ENCODE measurements at places on chromosomes 3 and 15.

- DNase-seq = no peak
These were observed 200.6 kb downstream of the BCHE start for GRCh38 chr3:165636684-165637015.

DNA sequence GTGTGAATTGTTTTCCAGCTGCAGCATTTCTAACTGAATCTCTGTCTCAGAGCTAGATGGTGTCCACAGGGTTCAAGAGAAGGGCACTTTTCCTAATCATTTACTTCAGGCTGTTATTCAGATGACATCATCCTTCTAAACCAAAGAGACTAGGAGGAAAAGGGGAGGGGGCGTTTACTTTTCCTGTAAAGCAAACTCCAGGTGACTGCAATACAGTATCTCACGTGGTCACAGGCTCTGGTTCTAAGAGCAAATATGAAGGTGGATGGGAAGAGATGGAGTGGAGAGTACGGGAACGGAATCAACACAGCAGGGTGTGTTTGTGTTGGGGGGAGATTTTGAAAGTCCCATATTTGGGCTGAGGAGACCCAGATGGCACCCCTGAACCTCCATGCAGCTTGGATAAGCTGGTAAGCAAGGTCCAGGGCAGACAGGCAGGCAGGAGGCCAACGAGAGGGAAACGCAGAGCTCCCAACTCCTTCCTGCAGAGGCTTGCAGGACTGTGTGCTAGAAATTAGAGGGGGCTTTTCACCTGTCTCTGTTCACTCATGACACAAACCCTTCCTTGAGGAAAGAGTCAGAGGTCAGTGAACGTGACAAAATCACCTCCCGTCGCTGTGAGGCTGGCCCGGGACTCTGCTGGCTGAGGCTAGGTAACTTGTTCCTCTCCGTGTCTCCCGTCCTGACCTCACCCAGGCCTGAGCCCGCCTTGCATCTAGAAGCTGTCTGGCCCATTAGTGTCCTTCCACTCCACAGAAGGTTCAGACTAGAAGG is 151.2 kb downstream of the OPA1 start:
- no peak for DNase-seq

DNA sequence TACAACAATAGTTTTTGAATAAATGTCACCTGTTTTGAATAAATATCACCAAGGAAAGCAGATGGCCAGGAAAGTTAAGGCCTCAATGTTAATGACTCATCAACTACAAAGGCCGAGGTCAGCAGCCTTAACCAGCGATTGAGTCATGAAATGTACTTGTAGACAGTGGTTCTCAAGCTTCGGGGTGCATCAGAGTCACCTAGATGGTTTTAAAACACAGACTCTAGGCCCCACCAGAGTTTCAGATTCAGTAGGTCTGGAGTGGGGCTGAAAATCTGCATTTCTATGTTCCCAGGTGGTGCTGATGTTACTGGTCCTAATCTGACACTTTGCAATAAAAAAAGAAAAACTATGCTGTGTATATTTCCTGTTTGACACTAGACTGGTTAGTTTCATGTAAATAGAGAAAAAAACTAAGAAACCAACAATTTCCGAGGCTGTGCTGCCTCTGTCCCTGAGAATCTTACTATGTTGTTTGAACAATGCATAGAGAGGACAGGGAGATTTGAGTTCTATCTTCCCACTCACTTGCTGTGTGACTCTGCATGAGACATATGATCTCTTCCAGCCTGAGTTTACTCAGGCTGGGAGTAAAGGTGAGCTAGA is 9.8 kb downstream of the RAB27A start:
- peak; percentile 46 for DNase-seq

- DNase-seq = no peak
These were observed 28.6 kb downstream of the COLQ start for GRCh38 chr3:15492847-15493360.

- DNase-seq = no peak
These were observed 16.5 kb downstream of the SPICE1 start for GRCh38 chr3:113498221-113499005.

- peak; percentile 73 for DNase-seq
These were observed 10.5 kb downstream of the ISG20 start for GRCh38 chr15:88649286-88649733.

DNA sequence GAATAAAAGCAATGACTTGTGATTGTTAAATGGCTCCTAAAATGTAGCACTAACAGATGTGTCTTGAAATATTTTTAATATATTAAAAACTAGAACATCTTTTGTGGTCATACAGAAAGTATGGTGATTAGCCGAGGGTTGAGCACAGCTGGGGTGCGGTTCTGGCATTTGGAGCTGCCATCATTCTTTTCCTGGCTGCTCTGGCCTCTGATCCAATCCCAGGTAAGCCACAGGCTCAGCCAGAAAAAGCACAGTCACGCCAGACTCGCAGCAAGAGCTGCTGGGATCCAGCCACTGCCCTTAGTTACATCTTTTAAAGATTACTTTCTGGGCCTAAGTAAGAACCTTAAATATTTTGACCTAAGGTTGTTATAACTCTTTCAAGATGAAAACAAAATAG is 196.8 kb downstream of the PLCL2 start:
- no peak for DNase-seq

GRCh38 chr3:66397745-66398144 is 103.1 kb downstream of the LRIG1 start:
- DNase-seq = no peak

- DNase-seq = no peak
These were observed 19.5 kb upstream of the ATP2B2 start for GRCh38 chr3:10524799-10525301.

GRCh38 chr3:127728417-127729015 is 55.8 kb downstream of the ABTB1 start:
- DNase-seq = no peak

GRCh38 chr3:129555616-129556357 is 12.8 kb downstream of the H1-8 start:
- DNase-seq = no peak

DNA sequence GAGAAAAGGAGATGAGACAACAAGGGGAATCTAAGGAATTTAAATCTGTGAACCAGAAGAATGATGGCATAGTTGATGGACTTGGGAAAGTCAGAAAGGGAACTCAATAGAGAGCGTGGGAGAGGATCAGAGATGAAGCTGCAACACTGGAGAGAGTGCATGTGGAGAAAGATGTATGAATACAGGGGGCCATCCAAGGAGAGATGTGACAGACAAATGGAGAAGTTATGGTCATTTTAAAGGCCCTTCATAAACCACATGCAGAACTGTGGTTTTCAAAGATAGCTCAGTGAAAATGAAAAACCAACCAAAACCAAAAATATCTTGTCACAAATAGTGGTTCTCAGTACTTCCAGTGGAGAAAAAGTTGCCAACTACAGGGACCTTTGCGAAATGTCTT is 265.2 kb downstream of the SUCLG2 start:
- DNase-seq = no peak

DNA sequence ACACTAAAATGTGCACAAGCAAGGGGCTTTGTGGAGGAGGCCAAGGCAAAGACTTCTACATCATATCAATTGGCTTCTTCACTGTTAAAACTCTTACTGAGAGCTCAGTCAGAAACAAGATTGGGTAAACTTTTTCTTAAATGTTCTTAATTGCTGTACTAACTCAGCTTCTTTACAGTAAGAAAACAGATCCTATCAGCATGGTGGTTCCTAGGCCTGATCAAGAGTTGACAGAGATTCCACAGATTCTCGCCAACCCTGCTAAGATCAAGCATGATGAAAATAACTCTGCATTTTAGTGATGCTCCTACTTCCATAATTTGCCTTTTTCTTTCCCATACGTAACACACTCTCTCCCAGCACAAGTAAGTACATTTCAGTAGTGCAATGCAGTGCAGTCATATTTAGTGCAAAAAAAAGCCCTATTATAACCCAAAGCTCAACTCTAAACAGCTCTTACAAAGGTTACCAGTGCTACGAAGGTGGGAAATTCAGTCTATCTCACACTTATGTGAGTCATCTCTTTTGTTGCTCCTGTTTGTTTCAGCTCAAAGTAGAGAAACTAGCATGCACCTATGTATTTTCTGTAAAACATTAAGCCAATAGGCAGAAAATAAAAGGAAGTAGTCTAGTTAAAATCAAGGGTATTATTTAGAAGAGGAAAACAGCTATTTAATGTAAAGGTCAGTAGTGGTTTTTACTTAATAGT is 29.9 kb downstream of the TIGIT start:
- DNase-seq = no peak

GRCh38 chr15:63712828-63713520 is 115.8 kb downstream of the FBXL22 start:
- DNase-seq = no peak

GRCh38 chr15:76905013-76905839 is at the start of gene SCAPER:
Gene SCAPER, minus strand, starts transcription at chr15:76905340. Its CDS starts 21,523 bp downstream, at chr15:76883817.
- peak; percentile 90 for DNase-seq

DNA sequence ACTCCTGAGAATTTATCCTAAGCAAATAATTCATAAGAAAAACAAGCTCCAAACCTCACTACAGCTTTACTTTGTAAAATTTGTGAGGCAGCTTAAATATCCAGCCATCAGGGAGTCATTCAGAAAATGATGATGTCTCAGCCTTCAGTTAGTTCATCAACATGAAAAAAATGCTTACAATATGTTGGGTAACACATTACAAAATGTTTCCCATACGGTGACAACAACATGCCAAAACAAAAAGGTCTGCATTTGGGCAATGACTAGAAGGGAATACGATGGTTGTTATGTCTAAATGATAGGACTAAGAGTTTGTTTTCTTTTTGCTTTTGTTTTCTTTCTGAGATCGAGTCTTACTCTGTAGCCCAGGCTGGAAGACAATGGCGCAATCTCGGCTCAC is 47.0 kb upstream of the CFAP161 start:
- no peak for DNase-seq

GRCh38 chr15:100330629-100331215 is 11.1 kb downstream of the ADAMTS17 start:
- DNase-seq = no peak

DNA sequence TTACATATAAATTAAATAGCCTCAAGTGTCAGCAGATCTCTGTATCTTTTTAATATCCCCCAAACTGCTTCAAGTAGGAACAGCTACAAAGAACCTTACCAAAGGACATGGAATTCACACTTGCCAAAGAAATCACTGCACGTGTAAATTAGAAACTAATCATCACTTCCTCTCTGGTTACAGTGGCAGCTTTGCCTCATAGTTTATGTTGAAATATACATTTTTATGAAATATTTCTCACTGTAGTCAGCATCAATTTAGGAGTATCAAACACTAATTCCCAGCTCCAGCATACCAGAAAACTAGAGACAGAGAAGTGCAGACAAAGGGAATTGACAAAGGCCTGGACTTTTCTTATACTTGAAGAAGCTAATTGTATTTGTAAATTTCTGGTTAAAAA is 260.9 kb downstream of the TIGIT start:
- no peak for DNase-seq

- DNase-seq = no peak
These were observed 79.2 kb downstream of the EFL1 start for GRCh38 chr15:82183121-82184031.

- no peak for DNase-seq
These were observed 166.9 kb downstream of the SUCNR1 start for GRCh38 chr3:152040319-152040718.

DNA sequence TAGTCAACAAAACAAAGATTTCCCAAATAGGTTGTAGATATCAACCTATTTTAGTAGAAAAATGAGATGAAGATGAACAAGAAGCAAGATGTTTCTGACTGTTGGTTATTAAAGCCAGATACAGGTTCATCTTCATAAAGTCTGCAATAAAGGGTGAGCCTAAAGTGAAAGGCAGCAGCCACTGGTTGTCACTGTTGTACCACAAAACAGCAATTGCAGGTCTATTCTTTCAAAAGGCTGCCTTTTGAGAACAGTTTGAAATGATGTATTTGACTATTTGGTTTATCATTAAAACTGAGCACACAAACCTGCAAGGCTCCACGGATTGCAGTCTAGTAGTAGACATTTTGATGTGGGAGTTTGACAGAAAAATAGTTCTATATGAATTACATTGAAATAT is 543.4 kb downstream of the GBE1 start:
- DNase-seq = no peak

DNA sequence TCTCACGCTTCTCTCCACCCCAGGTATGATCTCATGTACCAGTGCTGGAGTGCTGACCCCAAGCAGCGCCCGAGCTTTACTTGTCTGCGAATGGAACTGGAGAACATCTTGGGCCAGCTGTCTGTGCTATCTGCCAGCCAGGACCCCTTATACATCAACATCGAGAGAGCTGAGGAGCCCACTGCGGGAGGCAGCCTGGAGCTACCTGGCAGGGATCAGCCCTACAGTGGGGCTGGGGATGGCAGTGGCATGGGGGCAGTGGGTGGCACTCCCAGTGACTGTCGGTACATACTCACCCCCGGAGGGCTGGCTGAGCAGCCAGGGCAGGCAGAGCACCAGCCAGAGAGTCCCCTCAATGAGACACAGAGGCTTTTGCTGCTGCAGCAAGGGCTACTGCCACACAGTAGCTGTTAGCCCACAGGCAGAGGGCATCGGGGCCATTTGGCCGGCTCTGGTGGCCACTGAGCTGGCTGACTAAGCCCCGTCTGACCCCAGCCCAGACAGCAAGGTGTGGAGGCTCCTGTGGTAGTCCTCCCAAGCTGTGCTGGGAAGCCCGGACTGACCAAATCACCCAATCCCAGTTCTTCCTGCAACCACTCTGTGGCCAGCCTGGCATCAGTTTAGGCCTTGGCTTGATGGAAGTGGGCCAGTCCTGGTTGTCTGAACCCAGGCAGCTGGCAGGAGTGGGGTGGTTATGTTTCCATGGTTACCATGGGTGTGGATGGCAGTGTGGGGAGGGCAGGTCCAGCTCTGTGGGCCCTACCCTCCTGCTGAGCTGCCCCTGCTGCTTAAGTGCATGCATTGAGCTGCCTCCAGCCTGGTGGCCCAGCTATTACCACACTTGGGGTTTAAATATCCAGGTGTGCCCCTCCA is 19.1 kb downstream of the TYRO3 start:
- no peak for DNase-seq

GRCh38 chr3:171979081-171979480 is 60.3 kb upstream of the FNDC3B start:
- DNase-seq = no peak

DNA sequence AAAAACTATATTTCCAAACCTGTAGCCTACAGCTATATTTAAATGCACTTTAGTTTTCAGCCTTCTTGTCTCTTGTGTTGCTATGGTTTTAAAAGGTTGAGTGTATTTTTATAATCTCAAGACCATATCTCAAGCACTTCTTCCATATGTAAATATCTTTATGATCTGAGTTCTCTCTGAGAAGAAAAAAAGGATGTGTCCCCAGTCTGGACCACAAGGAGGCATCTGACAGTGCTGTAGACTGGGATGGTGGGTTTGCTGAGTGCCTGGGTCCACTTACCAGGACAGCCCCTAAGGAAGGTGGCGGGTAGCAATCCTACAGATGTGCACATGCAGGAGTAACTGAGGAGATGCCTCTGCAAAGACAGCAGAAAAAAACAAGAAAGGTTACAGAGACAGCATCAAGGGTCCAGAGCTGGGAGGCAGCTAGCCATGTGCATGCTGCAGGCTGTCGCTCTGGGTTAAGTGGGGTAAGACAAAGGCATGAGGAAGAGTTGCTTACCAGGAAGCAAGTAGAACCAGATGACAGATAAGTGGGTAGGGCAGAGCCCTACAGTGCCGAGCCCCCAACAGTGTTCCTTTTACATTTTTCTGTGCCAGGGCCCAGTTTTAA is 70.6 kb upstream of the SNRK start:
- DNase-seq = no peak
